MCF 10A (cell line): ENCODE measurements at places on chromosomes 11 and 22. TPM values are rescaled to one million over a fixed set of nuclear protein-coding genes. Genes with fewer than 3 reads are reported as not detected.

Gene MPZL3
- total RNA-seq = 11.9 and 17.7 TPM in 2 replicates

Gene CHRM1
- not detected in 2 replicates for total RNA-seq

Gene OR5AR1
- total RNA-seq = not detected in 2 replicates

Gene ROBO4
- total RNA-seq = 10.6 and 14.2 TPM in 2 replicates

DNA sequence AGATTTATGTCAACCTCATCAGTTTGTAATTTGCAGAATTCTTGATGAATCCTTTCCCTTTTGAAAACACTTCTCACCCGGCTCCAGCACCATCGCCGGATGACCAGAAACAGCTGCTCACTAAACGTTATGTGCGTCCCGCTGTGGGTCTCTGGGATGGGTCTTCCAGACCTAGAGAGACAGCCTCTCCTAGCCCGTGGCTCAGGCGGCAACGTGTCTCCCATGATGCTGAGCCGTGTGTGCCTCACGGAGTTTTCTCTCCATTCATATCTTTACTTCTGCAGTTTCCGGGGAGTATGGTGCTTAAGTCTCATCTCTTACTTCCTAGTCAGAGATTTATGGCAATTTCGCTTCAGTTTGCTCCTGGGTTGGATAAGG is 25.0 kb upstream of the ACR start:
- no peak for DNase-seq

- DNase-seq = no peak
Observed at GRCh38 chr22:22880645-22881044, 7.0 kb upstream of the IGLL5 start.

DNA sequence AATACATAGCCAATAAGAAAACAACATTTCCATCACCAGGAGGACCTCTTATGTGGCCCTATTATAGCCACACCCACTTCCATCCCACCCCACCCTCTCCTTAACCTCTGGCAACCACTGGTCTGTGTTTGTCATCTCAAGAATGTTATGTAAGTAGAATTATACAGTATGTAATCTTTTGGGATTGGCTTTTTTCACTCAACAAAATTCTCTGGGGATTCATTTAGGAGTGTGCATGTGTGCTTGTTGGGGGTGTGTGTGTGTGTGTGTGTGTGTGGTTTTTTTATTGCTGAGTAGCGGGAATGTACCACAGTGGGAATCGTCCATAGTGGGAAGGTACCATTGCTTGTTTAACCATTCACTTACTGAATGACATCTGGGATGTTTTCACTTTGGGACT is 5.2 kb downstream of the KCNJ5 start:
- DNase-seq = no peak

DNA sequence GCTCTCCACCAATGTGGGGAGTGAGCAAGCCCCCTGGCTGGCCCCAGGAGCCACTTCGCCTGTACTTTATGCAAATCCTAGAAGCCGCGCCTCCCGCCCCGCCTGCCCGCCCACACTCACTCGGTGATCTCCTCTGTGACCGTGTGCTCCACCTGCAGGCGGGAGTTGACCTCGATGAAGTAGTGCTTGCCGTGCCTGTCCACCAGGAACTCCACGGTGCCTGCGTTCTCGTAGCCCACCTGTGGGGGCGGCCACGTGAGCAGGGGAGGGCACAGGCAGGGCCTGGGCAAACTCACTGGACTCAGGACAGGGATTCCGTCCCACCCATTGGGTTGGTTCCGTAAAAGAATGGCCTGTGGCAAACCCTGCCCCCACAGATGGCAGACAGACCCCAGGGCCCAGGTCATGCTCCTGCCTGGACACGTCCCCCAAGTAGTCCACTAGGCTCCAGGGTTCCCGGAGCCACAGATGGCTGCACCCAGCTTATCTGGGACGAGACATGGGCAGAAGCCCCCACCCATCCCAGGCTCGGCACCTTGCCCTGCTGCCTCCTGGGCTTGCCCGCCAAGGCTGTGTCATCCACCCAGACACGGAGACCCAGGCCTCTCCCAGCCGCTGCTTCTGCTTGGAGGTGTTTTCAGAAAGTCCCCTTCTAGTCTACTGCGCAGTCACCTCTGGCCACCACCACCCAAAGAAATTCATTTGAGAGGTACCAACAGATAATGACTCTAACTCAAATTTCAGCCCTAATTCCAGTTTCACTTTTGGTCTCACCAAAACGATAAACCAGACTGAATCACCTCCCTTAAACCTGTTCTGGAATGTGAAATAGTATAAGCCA is 12.1 kb downstream of the LRFN4 start:
- peak; percentile 71 for DNase-seq

DNA sequence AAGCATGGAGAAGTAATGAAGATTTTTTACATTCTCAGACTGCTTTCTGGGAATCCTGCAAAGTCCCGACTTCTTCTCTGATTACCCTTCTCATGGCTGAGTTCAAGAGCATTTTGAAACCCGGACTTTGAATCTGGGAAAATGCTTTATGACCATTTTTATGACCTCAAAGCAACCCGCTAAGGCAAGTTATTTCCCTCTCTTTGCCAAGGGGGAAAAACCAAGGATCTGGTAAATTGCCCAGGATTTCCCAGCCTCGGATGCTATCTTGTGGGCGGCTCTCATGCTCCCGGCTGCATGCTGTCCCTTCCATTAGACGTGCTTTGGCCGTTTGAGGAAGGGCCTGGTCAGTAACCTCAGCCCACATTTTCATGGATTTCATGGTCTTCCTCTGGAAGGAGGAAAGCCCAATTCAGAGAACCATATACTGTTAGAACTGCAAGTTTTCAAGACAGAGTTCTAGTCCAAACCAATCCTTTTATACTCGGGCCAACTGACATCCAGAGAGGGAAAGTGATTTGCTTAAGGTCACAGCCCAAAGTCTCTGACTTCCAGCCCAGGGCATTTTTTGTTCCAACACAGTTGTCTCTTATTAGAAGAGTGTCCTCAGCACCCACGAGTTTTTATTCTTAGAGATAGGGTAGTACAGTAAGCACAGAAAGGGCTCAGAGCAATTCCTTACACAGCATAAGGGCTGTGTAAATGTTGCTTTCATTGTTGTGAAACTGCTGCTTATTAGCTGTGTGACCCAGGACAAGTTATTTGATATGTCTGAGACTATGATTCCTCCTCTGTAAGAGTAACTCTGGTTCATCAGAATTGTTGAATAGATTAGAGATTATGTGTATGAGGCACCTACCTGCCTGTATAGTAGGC is 77.4 kb downstream of the NAV2 start:
- DNase-seq = no peak

DNA sequence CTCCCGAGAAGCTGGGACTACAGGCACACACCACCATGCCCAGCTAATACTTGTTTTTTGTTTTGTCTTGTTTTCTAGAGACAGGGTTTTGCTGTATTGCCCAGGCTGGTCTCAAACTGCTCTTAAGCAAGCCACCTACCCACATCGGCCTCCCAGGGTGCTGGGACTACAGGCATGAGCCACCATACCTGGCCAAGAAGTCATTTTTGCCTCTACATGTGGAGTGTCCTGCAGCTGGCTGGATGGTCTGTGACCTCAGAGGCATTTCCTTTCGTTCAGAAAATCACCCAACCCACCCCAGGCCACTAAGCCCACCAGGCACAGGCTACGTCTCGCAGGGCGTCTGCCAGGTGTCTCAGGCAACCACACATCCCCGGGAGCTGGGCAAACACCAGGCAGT is 12.8 kb downstream of the SHANK2 start:
- DNase-seq = no peak

DNA sequence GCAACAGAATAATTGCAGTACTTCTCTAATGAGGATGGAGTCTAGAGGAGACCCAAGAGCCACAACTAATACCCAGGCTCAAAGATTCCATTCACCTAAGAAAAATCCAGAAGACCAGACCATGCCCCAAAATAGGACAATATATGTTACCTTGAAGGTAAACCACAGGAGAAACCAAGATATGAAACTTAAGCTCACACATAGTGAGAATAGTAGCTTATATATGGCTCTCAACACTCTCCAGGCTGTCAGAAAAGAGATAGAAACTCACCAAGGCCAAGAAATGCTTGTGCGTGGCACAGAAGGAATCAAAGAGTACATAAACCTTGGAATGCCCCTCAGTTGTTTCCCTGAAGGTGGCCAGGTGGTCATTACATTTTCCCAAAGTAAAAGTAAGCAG is 9.1 kb downstream of the FAM111A start:
- no peak for DNase-seq
